ENCODE measurements at places on chromosomes 16 and 17.

DNA sequence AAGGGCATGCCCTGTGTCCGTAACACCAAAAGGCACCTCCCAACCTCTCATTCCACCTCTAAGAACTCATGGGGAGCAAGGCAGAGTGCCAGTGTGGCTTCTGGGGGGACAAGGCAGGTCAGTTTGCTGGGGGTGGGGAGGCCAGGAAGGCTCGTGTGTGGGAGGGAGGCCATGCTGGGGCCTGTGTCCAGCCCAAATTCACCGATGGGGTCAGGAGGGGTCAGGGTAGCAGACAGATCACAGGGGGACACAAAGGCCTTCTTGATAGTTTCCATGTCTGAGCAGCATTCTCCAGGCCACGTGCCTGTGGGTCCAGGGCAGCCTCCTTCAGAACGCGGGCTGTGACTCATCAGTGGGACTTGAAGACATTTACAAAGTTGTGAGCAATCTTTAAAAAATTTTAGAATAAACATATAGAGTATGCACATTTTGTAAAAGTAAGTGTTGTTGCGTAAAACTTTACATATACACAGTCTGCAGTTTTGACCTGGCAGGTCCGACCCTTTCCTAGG is 20.9 kb downstream of the SPACA3 start:
- DNase-seq: no peak

DNA sequence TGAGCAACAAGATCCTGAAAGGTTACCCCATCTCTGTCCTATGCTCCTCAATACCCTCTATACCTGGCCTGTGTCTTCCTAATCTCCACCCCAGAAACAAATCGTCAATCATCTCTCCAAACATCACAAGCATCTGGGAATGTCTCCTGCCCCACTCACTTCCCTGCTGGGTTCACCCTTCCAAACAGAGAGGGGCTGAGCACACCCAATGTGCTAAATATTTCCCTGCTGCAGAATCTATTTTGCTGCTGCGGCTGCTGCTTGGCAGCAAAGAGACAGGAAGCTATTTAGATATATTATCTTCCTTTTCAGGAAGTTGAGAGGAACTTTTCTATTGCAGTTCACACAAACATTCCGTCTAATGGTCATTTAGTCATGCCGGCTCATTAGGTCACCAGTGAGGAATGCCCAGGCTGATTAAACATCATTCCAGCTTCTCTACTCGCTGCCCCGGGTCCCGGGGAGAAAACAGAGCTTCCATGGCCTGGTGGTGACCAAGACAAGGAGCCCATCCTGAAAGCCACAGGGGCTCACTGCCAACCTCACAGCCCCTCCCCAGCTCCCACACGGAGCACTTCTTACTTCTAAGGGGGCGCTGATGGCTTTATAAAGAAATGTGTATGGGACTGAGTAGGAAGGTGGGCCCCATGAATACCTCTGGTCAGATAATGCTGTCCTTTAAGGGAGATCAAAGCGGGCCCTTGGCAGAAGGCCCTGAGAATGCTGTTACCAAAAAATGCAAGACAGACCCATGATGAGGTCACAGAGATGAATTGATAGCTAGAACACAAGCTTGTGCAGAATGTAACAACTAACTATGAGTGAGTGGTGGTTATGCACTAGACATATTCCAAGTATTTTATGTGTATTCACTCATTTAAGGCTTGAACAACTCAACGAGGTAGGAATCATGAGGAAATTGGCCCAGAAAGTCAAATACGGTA is 218.3 kb downstream of the SOX9 start:
- DNase-seq: no peak

DNA sequence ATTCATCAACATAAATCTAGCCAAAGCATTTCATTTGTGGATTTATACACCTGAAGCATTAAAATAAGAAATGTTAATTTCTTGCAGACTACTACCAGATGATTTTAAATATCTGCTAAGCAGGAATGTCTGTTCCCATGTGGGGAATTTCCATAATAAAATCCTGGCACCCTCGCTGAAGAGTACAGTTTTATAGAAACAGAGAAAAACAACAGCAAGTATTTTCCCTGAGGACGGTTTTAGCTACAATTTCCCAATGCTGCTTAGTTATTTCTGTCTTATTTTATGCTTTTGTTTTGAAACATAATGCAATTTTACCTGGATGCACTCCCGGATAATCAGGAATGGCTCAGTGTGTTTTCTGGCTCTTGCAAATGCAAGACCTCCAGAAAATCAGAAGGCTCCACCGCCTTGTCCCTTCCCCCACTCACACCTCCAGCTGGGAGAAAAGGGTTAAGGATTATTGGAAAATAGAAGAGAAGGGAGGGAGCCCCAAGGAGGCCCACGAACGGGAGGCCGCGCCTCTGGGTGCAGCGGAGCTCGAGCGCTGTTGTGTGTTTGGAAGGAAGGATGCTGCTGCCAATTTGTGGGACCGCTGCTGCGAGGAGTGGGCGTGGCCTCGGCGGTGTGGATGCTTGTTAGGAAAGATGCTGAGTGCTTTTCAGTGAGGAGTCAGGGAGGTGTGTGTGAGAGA is at the start of gene CNTNAP4:
Gene CNTNAP4, plus strand, starts transcription at position 657 of the 694 bp plus-strand sequence. CDS start 262 bp downstream, outside the sequence.
- no peak for DNase-seq

DNA sequence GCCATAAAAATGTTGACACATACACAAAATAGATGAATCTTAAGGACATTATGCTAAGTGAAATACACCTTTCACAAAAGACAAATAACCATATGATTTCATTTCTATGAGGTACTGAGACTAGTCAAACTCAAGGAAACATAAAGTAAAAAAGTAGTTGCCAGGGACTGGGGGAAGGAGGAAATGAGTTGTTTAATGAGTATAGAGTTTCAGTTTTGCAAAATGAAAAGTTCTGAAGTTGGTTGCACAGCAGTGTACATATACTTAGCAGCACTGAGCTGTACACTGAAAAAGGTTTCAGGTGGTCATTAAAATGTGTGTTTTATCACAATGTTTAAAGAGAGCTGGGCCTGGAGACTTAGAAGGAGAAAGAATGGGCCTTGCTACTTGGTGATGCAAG is 4.7 kb upstream of the SLC13A2 start:
- no peak for DNase-seq

GRCh38 chr17:80802626-80803450 is 188.8 kb upstream of the CHMP6 start:
- no peak for DNase-seq

DNA sequence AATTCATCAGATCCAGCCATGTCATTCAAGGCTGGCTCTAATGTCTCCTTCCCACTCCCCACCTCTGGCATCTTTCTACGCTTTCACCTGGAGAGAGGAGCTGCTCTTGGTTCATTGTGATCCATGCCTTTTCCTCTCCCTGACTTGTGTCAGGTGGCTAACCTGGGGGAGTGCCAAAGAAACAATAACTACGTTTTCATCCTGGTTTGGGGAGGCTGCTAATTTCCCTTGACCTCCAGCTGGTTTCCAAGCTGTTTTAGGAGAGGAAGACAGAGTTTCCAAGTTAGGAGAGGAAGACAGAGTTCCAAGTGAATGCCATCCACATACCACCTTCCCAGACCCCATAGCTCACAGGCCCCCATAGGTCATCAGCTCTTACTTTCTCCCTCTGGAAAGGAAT is 40.0 kb upstream of the HLF start:
- DNase-seq: no peak

DNA sequence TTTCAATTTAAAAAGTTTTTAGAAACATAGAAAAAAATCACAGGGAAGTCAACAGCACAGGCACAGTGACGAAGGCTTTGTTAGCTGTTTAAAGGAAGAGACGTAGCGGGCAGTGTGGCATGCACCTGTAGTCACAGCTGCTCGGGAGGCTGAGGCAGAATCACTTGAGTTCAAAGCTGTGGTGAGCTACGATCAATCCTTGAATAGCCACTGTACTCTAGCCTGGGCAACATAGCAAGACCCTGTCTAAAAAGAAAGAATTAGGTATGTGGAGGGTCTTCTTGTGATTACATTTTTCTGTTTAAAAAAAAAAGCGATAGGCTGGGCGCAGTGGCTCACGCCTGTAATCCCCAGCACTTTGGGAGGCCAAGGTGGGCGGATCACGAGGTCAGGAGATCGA is 50.1 kb downstream of the FOXK2 start:
- no peak for DNase-seq

DNA sequence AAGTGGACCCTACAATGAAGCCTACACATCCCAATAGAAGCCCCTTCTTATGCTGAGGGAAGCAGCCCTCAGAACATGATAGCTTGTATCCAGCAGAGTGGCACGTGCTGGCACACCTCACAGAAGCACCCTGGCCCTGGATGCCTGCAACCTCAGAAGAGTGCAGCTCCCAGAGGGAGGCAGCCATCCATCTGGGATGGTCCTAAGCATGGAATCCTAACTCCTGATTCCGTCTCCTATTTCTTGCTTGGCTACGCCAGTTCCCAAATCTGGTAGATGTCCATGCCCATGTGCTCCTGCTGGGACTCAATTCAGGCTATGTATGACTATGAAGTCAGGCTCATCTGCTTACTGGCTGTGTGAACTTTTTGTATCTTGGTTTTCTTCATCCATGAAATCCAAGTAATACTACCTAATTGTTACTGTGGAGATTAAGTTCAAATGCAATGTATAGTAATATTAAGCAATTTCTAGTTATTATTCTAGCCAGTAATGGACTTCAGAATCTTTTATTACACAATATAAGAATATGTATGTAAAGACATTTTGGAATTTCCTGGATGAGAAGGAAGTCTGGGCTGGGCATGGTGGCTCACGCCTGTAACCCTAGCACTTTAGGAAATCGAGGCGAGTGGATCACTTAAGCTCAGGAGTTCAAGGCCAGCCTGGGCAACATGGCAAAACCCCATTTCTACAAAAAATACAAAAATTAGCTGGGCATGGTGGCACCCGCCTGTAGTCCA is 32.4 kb downstream of the SIAH1 start:
- DNase-seq: no peak

DNA sequence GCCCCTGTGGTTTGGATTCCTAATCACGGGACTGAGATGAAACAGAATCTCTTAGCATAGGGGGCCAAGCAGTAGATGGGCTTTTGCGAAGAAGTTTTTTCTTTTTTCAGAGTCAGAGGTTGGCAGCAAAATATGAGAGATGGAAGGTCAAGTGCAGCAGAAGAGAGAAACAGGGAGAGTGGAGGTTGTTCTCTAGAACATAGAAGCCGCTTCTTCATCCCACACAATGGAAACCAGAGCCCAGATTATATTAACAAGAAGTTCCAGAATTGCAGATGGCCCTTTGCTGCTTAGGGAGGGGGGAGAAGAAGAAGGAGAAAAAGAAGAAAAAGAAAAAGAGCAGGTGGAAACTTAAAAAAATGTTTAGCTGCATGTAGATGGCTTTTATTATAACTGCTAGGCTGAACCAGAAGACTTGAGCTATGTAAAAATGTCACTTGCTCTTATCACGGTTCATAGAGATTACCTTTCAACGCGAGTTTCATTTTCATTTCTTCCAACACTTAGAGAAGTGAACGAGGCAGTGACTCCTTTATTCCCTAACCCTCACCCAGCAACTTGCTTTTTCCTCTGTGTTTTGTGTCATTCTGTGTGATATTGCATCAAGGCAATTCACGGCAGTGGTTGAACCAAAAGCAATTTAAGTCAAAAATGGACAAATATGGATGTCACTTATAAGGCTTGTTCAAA is 737.5 kb downstream of the WWOX start:
- no peak for DNase-seq

Measured in NCI-H1436 treated with DMSO at 0.1 percent for 48 hours (cell line).